ENCODE measurements at places on chromosomes 6 and 20.

DNA sequence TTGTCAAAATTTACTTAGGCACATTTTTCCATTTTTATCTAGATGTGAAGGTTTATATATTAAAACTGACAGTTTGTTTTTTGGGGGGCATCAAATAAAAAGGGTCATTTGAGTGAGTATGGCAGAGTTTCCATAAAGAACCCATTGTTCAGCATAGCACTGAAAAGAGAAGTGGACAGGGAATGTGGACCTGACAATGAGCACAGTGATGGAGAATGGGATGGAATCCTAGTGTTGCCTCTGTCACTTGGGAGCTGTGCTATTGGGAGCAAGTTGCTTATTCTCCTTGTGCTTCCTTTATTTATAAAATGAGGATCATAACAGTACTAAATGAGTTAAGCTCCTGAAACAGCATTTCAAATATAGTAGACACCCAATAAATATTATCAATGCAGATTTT, 130.7 kb upstream of the SIM1 start:
- no peak for DNase-seq

DNA sequence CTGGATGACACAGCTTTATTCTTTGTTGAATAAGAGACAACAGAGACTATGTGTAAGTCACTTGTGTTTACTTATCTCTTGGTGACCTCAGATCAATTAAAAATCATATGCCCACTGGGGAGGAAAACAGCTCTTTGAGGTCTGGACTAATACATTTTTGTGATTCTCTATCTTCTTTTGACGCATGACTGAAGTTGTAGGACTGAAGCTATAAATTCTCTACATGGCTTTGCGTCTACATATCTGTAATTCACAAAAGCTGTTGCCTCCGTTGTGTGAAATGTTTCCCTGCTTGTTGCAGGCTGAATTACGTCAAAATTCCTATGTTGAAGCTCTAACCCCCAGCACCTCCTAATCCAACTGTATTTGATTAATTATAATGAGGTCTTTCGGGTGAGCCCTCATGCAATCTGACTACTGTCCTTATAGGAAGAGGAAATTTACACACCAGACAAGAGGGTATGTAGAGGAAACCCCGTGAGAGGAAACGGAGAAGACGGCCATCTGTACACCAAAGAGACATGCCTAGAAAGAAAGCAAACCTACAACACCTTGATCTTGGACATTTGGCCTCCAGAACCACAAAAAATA, 481.6 kb downstream of the PRKN start:
- no peak for DNase-seq

GRCh38 chr6:33029328-33030184, 20.2 kb upstream of the HLA-DOA start:
- no peak for DNase-seq

GRCh38 chr20:21796059-21796458, 90.6 kb downstream of the PAX1 start:
- DNase-seq: no peak

DNA sequence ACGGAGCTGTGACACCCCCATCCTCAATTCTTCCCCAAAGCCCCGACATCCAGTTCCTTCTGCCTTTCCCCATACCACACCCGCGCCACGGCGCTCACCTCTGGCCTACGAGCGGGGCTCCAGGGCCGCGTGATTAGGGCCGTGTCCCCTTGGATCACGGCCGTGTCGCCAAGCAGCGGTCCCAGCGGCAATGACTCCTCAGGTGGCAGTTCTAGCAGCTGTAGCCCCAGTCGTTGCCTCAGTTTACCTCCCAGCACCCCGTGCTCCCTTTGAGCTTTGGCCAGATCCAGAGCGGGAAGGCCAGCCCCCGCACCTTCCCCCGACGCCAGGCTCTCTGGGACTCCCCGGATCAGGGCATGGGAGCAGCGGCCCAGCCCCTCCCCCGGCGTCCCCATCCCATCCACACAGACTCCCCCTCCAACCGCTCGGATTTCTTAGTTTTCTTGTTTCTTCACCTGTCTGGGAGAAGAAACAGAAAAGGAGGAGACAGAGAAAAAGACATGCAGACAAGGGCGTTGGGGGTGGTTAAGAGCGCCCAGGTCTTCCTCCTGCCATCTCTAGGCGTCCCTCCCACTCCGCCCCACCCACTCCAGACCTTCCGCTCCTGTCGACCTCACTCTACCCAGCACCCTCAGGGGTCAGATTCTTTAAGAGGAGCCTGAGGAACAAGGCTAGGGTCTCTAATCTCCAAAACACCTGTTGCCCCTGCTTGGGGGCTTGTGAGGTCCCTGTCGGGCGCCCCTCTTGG, at the start of gene DDAH2:
DDAH2 (minus strand) TSS at position 533 of the 748 bp plus-strand sequence; CDS start at position 395, 138 bp downstream.
- no peak for DNase-seq

GRCh38 chr6:2447318-2447920, 202.0 kb upstream of the GMDS start:
- DNase-seq: no peak

DNA sequence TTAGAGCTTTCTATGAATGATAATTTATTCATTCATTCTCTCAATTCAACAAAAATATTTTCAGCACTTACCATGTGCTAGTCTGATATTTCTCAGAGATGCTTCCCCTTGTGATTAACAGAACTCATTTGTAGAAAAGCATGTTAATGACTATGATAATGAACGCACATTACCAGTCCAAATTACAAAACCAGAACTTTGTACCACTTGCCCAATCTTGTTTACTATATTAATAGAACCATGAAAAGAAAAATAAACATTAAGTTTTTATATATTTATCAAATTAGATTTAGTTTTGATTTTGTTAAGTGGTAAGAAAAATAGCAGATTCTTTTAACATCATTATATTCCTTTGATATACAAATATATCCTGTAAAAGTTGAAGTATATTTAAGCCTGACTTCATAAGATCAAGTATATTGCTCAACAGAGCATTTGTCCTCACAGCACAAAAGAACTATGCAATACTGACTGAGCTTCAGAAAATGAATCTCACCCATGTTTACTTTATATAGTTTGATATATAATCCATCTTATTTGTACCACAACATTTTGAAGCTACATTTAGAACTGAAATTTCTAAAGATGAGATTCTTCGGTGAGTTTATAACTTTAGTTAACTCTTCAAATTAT, 48.9 kb downstream of the TMEM244 start:
- no peak for DNase-seq

DNA sequence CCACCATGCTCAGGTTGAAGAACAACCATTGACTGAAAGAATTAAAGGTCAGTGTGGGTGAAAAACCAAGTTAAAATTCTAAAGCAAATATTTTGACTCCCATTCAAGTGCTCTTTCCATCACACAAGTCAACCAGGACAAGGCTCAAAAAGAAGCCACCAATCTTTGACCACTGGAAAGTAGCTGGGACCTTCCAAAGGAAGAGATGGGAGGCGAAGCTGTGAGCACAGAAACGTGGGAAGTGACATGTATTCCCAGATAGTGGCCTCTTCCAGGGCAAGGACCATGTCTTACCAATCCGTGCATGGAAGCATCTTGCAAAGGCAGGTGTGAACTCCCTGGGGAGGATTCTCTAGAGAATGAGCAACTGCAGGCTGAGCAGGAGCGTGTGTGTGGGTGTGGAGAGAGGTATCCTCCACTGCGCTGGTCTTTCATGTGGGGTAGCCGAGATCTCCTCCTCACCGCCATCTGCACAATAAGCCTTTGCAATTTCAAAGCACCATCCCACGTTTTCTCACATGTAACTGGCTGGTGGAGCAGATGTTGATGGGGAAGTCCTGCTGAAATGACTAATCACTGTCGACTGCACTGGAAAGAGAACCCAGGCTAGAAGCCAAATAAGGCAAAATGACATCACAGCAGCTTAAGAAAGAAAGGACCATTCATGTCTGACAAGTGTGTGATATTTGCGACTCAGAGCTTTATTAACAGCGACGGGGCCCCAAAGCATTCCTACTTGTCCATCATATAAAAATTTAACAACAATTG, 189.4 kb upstream of the RREB1 start:
- DNase-seq: peak; percentile 54

GRCh38 chr20:62191781-62192559, 9.1 kb downstream of the MTG2 start:
- DNase-seq: no peak

- no peak for DNase-seq
These were observed 228.5 kb downstream of the SLC24A3 start for GRCh38 chr20:19440660-19441527.

DNA sequence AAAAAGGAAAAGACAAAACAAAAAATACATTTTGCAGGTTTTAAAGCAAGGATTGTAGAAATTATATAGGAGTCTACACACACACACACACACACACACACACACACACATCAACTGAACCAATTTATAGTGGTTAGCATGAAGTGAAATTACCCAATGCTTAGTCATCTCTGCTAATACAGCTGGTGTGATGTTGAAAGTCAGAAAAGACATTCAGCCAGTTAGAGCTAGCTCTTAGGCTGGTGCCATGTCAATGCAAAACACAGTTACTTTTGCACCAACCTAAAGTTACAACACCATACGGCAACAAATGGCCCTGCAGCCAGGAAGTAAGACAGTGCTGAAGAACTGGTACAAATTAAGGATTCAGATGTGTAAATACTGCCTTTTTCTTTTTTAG, 15.2 kb downstream of the FAM210B start:
- peak; percentile 89 for DNase-seq

GRCh38 chr20:25553819-25554296, 31.5 kb downstream of the NINL start:
- peak; percentile 58 for DNase-seq

DNA sequence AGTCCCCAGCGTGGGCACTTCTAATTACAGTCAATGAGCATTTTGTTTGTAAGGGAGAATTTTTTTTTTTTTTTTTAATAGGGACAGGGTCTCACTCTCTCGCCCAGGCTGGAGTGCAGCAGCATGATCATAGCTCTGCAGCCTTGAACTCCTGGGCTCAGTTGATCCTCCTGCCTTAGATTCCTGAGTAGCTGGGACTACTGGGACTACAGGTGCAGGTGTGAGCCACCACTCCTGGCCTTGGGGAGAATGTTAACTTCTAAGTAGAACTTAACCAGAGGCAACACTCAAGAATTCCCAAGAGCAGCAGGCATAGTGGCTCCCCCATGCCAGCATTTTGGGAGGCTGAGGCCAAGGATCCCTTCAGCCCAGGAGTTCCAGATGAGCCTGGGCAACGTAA, 52.9 kb upstream of the ZNF217 start:
- DNase-seq: no peak

GRCh38 chr6:154386848-154387717, 30.5 kb upstream of the IPCEF1 start:
- DNase-seq: peak; percentile 90

DNA sequence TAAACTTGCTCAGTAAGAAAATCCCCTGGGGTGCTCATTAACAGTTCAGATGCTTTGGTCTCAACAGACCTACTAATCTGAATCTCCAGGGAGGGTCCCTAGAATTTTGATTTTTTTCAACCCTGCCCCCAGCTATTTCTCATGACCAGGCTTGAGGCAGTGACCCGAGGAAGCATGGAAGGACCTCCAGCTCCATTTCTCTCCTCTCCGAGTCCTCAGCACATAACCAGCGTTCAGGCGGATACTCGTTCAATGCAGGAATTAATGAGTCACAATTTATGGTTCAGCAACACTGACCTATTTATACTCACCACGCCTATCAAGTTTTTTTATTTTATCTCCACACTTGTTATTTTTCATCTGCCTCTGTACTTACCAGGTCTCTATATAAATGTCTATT, 369.2 kb upstream of the CDH4 start:
- no peak for DNase-seq

DNA sequence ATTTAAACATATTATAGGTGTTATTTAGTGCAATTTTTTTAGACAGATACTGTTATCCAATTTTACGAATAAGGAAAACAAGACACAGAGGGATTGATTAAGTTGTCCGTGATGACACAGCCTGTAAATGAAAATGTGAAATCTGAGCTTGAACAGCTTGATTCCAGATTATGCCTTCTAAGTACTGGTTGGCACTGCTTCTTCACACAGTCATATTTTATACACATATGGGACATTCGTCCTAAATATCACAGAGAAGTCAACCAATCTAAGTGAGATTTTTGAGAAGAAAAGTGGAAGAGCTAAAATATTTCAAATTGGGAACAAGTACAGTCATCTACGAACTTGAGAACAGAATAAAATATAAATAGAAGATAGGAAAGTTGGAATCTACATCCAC, 756.3 kb downstream of the BCKDHB start:
- DNase-seq: no peak

GRCh38 chr6:166317261-166318212, 9.3 kb upstream of the PRR18 start:
- DNase-seq: no peak

GRCh38 chr20:22805219-22805618, 220.8 kb upstream of the FOXA2 start:
- DNase-seq: peak; percentile 63

- DNase-seq: no peak
These were observed 144.7 kb downstream of the TASP1 start for GRCh38 chr20:13494019-13494418.

DNA sequence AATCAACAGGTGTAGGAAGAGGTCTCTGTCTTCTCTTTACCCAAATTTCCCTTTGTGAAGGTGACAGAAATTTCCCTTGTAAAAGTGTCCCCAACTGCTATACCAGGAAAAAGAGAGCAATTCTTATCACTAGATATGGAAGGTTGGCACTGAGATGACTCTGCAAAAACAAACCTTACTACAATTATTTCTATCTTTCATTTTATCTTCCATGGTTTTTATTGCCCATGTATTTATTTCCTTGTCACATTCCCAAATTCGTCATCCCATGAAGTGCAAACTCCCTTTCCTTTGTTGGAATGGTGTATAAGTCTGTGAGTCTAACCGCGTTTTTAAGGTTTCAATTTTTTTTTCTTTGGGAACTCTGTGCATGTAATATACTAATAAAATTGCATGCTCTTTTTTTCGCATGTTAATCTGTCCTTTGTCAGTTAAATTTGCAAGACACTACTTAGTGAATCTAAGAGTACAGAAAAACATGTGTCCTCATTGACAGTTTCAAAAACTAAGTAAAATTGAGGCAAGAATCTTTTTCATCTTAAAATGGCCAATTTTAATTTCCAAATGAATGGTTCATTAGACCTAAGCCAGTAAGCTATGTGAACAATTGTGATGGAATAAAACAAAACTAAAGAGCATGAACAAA, 35.4 kb upstream of the HFE start:
- DNase-seq: no peak

DNA sequence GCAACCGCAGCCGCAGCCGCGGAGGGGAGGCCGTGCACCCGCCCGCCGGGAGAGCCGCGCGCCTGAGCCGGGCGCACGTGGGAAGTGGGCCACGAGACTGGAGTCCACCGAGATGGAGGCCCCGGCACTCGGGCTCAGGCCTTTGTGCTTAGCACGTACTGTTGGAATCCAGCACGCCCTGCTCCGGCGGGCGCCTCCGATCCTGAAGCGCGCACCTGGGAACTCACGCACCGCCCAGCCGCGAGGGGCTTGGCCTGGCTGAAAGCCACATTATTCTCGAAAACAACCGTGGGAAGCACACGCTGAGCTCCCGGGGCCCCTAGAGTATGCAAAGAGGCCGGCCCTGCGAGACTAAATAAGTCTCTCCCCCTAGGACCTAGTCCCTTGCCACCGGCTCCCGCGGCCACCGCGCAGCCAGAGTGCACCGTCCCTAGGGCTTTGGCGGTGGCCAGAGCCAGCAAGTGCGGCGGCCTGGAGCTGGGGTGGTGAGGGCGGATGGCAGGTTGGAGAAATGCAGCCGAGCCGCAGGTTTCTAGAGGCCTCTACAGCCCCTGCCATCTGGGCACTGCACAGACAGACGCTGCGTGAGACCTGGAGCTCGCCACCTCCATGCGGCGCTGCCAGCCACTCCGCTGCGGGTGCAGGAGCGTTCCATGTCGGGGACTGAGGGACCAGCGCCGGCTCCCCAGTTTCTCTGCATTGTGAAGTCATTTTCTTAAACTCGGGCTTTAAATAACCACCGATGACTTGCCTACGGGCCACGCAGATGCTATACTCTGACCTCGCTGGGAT, 42.0 kb upstream of the LY86 start:
- DNase-seq: peak; percentile 13

- DNase-seq: peak; percentile 32
These were observed 33.5 kb upstream of the MCM9 start for GRCh38 chr6:118968416-118968815.

All from astrocyte of the spinal cord (primary cell).